ENCODE measurements at places on chromosomes 16 and 17. TPM values are rescaled to one million over a fixed set of nuclear protein-coding genes. Genes with fewer than 3 reads are reported as not detected.
A peak's percentile ranks its signal among the peaks of the same experiment; 100 is the strongest.

GRCh38 chr16:23580391-23580790, 15.7 kb downstream of the NDUFAB1 start:
- DNase-seq, result no peak

- DNase-seq, result no peak
These were observed 16.9 kb downstream of the SRCAP start for GRCh38 chr16:30715750-30716445.

DNA sequence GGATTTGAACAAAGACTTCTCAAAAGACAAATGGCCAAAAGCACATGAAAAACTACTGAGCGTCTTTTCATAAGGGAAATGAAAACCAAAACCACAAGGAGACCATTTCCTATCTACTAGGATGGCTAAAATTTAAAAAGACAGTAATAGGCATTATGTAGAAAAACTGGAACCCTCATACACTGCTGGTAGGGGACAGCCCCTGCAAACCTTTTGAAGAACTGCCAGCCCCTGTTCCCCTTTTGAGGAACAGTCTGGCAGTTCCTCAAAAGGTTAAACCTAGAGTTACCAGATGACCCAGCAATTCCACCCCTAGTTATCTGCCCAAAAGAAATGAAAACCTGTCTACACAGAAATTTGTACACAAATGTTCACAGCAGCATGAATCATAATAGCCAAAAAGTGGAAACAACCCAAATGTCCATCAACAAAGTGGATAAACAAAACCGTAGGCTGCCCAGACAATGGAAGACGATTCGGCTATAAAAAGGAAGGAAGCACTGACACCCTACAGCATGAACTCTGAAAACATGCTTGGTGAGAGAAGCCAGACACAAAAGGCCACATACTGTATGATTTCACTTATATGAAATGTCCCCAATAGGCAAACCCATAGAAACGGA, 22.9 kb downstream of the CDIP1 start:
- DNase-seq, result no peak

DNA sequence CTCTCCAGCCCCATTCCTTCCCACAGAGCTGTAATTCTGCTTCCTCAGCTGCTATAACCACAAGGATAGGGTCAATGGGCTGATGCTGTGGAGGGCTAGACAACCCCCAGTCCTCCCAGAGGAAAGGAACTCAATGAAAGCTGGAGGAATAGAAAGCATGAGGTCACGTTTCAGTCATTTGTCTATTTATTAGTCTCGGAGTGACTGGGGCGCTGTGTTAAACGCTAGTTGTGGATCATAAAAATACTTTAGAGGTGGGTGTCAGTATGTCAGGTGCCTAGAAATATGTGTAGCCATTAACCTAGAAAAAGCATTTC, 787 bp upstream of the CCL3L1 start:
- DNase-seq, result no peak

GRCh38 chr16:89031715-89032659, 55.0 kb upstream of the CBFA2T3 start:
- no peak for DNase-seq

- DNase-seq, result no peak
These were observed 2.1 kb downstream of the SOX9 start for GRCh38 chr17:72122765-72123529.

DNA sequence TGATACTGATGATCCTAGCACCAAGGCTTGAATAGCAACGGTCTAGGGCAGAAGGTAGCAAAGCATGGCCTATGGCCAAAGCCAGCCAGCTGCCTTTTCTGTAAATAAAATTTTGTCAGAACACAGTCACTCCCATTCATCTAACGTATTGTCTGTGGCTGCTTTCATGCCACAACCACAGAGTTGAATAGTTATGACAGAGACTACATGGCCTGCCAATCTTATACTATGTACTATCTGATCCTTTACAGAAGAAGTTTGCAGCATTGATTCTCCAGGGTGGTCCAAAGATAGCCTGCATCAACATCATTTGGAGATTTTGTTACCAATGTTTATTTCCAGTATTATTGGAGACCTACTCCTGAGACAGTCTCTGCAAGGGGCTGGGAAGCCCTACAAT, 19.9 kb upstream of the MMD start:
- no peak for DNase-seq

- DNase-seq, result peak; percentile 21
These were observed 198.5 kb upstream of the WSCD1 start for GRCh38 chr17:5871666-5872065.

DNA sequence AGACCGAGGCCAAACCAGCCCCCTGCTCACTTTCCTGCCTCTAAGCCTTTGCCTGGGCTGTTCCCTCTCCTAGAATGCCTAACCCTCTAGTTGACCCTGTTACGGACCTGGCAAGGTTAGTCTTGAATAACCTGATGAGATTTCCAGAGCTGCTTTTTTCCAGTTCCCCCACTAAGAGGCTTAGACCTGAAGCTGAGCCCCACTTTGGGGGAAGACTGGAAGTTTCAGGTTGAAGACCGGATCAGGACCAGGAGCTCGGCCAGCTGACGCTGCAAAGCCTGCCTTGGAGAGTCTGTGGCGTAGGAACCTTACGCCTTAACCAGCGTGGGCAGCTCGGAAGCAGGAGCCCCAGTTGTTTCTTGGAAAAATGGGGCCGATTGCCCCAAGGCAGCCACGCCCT, 129.8 kb downstream of the OR1D5 start:
- no peak for DNase-seq

DNA sequence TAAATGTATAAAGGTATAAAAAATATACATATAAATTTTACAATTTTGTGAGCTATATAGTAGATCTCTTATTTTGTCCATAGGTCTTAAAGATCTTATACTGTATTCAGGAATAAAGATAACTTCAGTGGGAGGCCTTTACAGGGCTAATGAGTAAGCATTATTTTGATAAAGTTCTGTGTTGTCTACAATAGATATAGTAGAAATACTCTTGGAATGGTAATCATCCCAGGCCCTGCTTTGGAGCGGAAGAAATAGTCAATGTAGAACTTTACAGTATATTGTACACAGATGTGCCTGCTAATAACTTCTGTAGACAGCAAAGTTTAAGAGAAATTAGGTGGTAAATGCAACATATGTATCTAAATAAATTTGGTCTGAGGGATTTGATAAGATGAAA, 42.6 kb downstream of the TENT4B start:
- no peak for DNase-seq

DNA sequence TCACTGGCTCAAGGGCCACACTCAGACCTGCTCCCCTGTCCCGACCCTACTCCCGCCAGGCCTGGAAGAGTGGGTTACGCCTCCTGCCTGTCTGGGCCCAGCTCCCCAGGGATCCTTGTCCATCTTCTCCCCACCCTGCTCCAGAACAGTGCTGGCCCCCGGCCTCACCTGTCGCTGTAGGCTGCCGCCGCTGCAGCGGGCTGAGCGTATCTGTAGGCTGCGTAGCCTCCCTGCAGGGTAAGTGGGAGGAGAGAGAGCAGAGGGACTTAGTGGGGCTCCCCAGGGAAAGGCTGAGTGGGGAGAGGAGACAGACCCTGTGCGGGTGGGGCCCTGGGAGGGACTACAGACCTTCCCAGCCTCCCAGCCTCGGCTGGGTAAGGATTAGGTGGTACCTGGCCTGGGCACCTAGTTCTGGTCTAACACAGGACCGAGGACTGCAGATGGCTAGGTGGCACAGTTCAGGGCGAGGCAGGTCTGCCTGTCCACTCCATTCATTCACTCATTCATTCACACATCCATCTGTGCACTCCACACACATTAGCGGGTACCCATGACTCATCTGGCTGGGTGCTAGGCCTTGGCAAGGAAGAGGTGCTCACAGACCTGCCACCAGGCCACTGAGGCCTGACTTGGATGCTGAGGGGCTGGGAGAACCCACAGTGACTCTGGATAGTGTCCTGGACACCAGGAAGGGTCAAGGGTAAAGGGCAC, 20.9 kb downstream of the ENGASE start:
- no peak for DNase-seq

GRCh38 chr17:59464246-59464645, 101.2 kb upstream of the DHX40 start:
- DNase-seq, result peak; percentile 60

DNA sequence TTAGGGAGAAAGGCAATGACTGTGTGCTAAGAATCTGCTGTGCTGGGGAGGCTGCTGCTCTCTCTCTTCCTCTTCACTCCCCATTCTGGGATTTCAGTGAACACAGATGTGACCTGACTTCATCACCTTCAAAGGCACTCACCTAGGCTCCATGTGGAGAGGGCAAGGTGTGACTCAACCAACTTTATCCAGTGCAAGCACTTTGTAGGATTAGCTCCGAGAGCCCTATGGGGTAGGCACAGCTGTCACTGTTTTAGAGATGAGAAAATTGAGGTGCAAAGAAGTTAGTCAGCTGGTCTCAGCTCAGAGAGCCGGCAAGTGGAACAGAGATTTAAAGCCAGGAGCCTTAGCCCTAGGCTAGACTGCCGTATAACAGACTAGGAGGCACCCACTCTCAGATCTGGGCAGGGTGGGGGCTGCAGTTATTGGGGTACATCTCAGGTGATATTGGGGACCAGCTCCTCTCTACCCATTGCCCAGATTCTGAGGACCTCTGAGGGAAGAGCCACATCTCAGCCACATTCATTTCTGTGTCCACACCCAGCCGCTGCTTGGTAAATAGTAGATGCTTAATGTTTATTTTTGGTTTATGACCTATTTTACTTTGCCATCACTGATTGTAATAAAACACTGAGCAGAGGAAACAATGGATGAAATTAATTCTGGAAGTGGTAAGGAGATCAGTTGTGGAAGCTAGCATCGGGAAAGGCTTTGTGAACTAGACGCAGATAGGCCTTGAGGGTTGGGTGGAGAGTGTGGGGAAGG, 138.8 kb downstream of the CCDC182 start:
- no peak for DNase-seq

DNA sequence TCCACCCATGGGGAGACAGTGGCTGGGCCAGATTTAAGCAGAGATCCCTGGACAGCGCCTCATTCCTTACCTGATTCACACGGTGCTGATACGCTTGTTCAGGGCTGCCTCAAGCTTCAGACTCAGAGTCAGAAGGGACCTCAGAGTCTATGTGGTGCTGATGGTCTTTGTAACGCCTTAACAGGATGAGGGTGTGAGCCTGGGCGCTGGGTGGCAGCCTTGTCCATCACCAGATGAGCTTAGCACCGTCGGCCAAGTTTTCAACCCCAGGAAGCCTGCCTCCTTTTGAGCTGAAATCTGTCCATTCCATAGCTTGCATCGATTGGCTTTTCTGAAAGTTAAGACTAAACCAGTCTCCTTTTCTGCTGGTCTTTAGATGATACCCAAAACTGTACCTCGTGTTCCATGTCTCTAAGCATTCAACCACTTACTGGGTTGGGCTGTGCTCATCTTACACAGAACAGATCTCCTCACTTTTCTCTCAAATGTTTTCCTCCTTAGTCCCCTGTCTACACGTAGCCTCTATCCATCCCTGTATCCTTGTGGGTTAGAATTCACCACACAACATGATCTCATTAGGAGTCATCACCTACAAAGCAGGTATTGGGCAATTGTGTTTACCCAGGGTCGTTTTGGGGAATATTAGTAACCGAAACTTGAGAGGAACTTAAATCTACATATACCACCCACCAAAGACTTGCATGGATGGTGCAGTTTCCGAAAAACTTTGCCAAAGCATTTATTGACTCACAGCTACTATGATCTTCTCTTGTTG, 573.4 kb downstream of the CDH13 start:
- no peak for DNase-seq

GRCh38 chr17:65163990-65164495, 26.9 kb downstream of the RGS9 start:
- DNase-seq, result no peak

CCDC78 gene
- 0.42 TPM for total RNA-seq

NOG gene
- total RNA-seq, result 8.7 TPM

OR1A1 gene
- not detected for total RNA-seq

SLC12A3 gene
- not detected for total RNA-seq

EME1 gene
- total RNA-seq, result not detected

QRICH2 gene
- total RNA-seq, result 2.6 TPM

ARHGAP23 gene
- total RNA-seq, result 150 TPM

CDH8 gene
- total RNA-seq, result 1.8 TPM

SCARF1 gene
- 13.7 TPM for total RNA-seq

CES4A gene
- total RNA-seq, result 2.7 TPM

INCA1 gene
- 4.6 TPM for total RNA-seq

GNAO1 gene
- 3.0 TPM for total RNA-seq

Measured in esophagus muscularis mucosa (tissue), 4 donors.